ENCODE measurements at places on chromosomes 4 and X. TPM values are rescaled to one million over a fixed set of nuclear protein-coding genes. Genes with fewer than 3 reads are reported as not detected.

The MAGEA4 gene
- polyA plus RNA-seq: not detected

The PABPC5 gene
- 6.3 TPM for polyA plus RNA-seq

The OPRPN gene
- polyA plus RNA-seq: not detected

The CT83 gene
- polyA plus RNA-seq: not detected

The FAM47E gene
- 8.1 TPM for polyA plus RNA-seq

The IGSF1 gene
- polyA plus RNA-seq: 20.7 TPM

- no peak for DNase-seq
Observed at GRCh38 chr4:26160591-26160990, 160.2 kb upstream of the RBPJ start.

DNA sequence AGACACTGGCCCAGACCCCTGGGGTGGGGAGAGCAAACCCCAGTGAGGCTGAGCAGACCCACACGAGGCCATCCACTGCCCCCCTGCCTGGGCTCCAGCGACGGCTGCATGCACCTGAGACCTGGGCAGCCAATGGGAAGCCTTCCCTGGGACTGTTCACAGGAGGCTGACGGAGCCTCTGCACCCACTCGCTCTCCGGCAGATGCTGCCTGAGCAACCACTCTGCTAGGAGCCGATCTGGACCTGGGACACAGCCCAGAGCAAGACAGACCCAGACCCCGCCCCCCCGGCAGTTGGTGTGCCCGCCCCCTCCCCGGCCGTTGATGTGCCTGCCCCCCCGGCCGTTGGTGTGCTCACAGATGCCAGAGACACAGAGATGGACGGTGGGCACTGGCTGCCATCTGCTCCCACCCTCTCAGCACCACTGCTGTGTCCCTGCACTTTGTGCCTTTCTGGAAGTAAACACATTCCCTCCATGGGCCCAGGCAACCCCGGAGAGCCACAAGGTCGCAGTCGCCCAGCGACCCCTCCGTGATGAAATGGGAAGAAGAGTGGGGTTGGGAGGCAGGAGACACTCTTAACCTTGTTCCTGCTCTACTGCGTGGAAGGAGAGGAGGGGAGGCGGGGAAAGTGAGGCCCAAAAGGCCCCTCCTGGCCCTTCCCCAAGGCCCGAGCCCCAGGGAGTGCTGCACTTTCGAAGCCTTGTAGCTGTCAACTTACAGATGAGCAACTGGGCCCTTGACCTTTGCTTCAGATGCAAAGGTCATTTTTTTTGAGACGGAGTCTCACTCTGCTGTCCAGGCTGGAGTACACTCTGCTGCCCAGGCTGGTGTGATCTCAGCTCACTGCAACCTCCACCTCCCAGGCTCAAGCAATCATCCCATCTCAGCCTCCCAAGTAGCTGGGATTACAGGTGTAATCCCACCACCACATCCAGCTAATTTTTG, 62.0 kb downstream of the ZFYVE28 start:
- DNase-seq: no peak

DNA sequence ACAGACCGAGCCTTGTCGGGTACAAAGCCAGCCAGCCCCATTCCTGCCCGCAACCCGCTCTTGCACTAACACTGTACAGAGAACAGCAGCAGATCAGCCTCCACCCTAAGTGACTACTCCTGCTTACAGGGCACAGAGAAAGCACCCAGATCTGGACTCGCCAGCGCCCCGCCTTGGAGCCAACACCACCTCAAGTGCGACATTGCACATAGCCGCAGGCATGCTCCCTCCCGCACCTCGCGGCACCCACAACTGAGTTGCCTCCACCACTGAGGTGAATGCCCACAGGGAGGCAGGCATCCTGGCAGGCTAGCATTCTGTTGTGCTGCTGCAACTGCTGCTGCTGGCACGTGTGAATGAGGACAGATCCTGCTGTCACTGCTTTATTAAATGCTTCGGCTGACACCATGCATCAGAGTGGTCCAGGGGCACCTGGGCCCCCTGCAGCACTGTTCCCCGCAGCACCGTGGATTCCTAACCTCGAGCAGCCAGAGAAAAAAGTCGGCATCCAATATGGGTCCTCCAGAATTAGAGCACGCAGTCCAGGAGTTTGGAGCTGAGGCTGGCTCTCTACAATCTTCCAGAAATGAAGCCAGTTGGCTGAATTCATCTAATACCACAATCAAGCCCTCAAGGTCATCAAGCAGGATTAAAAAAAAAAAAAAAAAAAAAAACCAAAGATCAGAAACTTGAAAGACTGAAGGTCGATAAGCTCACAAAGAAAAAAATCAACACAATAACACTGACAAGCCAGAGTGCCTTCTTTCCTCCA, 352.9 kb downstream of the GASK1B start:
- no peak for DNase-seq

- DNase-seq: no peak
Observed at GRCh38 chrX:132657876-132658275, 169.0 kb upstream of the MBNL3 start.

- DNase-seq: no peak
Observed at GRCh38 chrX:8313844-8314243, 142.8 kb upstream of the VCX2 start.

DNA sequence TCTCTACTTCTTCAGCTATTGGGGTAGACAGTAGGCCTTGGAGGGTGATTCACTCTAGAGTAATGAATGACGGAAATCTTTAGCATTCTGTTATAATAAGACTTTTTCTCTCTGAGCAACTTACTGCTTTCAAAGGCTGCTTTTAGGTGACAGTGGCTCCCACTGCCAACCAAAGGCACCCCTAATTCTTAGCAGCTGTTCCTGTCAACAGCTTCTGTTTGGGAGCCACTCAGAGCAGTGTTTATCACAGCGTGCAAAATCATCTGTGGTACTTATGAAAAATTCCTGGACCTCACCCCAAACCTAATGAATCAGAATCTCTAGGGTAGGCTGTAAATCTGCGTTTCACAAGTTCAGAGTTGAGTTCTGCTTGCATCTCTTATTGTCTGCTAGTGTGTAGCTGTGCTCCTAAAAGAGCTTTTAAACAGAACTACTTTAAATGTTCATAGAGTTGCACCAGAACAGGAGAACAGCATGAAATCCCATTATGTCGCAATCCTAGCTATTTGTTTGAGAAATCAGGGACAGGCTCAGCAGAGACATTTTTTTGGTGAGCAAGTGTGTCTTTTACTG, 52.8 kb upstream of the POU4F2 start:
- DNase-seq: no peak

- no peak for DNase-seq
Observed at GRCh38 chrX:47587091-47587891, 5.1 kb downstream of the TIMP1 start.

DNA sequence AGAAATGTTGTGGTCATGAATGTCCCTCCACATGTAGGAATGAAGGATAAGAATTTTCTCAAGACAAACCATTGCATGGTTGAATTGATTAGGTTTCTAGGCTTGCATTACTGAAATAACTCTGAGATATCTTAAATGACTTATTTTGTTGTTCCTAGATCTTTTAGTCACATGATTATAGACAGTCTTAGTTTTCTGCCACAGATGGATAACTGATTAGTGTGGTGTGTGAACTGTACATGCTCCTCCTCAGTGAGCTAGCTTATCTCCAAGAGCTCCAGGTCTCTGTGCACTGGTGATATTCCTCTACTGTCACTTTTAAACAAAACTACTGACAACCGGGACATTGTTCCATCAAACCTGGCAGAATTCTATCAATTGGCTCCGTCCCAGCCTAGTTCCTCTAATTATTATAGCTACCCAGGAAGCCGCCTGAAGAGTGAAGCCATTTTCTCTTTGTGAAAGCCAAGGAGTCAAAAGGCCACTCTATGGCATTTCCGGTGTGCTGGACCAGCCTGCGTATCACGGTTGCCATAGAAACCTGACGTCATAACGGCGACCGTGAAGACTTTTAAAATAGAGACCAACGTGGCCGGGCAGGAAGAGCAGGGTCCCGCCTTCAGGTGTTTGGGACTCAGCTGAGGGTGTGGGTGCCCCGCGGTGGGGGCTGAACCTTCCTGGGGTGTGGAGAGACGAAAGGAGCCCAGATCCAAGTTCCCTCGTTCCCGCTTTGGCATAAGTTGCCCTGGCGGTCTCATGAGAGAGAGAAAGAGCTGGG, 28.1 kb downstream of the BEX3 start:
- DNase-seq: peak; percentile 37
